ENCODE measurements at places on chromosomes 13 and 19. TPM values are rescaled to one million over a fixed set of nuclear protein-coding genes. Genes with fewer than 3 reads are reported as not detected.

The MBD3L1 gene
- total RNA-seq: not detected

The FAM83E gene
- total RNA-seq: 3.6 TPM

The TEKTIP1 gene
- 8.4 TPM for total RNA-seq

The ARHGAP45 gene
- total RNA-seq: 646 TPM

GRCh38 chr13:105538346-105538745, 997.1 kb downstream of the EFNB2 start:
- no peak for DNase-seq

- DNase-seq: no peak
Measured at GRCh38 chr13:49733181-49733951, 42.1 kb upstream of the EBPL start.

GRCh38 chr19:1521636-1522035, 2.2 kb upstream of the PLK5 start:
- no peak for DNase-seq

DNA sequence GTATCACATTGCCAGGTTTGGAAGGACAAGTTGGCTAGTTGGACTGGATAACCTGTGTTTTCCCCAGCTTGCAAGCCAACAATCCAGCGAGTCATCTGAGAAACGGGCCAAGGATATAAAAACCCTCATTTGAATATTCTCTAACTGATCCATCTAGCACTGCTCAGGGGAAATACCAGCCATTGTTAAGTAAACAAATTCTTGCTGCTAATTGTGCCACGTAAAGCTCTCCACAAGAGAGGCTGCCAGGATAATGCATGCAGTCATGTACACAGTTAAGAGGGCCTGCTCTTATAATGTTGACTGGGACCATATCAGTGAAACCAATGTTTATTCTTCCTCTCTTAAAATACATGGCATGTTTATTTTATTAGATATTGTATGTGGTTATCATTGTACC, 663.2 kb upstream of the SGCG start:
- no peak for DNase-seq

DNA sequence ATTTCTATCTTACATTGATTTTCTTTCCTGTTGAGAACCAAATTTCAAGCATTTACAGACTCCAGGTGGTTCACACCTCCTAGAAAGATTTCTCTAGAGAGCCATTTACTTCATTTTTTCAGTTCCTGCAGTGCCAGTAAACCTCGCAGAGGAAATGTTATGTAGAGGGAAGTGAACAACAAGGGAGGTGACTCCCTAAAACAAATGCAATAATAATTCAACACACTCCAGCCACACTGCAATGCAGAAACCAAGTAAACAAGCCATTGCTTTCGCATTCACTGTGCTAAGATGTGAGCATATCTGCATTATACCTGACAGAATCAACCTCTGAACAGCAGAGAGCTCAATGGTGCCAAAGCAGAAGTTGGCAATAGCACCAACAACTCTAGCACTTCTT, 215.1 kb downstream of the RBM26 start:
- DNase-seq: no peak

DNA sequence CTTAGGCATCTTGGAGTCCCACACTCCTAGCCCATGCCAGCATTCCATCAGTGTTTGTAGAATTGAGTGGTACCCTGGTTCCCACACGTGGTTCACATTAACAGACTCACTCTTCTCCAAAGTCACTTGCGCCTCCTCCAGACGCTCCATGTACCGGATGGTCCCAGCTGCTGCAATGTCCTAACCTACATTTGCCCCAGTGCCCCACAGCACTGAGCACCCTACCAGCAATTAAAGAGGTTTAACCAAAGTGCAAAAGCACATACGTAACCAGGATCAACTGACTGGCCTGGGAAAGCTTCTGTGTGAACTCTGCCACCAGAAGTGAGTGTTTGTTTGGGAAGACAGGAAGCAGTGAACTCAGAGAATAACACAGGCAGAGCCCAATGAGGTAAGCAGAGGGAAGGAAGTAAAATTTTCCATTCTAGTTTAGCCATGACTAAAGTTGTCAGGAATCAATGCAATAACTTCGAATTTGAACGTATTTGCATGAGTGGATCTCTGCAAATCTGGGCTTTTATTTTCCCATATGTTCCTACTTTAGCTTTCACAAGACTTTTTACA, 7.3 kb upstream of the MEDAG start:
- no peak for DNase-seq

- no peak for DNase-seq
Measured at GRCh38 chr19:44642377-44642776, 1.3 kb upstream of the PVR start.

DNA sequence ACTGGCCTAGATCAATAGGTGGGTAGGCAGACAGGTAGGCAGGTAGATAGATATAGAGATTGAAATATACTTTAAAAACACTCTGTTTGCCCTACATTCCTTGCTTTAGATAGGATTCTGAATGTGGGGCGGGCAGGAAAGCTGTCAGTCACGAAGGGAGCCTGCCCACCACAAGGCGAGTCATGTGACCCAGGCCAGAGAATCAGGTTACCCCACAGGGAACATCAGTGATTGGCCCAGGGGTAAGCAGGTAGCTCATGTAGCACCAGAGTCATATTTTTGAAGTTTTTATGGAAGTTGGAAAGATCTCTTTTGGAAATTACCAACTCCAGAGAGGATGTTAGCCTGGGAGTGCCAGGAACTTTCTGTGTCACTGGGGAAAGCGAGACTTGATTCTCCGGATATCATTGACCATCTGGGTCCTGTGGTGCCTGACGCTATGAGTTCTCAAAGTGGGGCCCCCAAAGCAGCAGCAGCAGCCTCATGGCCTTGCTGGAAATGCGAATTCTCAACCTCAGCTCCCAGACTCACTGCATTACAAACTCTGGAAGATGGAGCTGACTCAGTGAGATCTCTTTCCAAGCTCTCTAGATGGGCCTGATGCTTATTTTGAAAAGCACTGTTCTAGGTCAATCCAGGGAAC, 60.3 kb downstream of the IRS2 start:
- no peak for DNase-seq

- DNase-seq: no peak
Measured at GRCh38 chr19:30362156-30362754, 9.9 kb upstream of the ZNF536 start.

Measured in T-helper 17 cell (primary cell).